ENCODE measurements at places on chromosomes 6 and 20.
A peak's percentile ranks its signal among the peaks of the same experiment; 100 is the strongest.

DNA sequence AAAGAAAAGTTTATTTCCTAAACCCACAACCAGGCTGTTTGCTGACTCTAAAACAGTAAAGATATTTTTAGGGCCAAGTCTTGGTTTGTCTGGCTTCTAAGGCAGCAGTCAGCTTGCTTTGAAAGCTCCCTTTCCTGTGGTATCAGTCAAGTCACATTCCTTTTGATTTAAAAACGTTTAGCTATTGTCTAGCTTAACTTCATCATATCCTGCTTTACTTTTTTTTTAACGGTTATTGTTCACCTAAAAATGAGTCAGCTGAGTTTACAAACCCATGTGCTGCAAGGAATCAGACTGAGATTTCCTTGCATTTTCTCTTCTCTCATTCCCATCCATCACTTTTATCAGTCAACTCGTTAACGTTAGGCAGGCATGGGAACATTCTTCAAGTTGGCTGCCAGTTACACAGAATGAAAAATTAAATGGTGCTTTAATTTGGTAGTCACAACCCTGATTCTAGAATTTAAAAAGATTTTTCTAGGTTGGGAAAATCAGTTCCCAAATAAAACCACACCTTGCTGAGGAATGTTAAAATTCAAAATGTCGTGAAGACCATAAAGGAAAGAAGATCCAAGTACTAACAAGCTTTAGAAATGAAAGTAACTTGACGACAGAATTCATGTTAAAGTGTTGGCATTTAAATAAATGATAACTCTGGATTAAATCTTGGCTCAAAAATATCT is 45.9 kb downstream of the ELOVL5 start:
- DNase-seq: peak; percentile 55

DNA sequence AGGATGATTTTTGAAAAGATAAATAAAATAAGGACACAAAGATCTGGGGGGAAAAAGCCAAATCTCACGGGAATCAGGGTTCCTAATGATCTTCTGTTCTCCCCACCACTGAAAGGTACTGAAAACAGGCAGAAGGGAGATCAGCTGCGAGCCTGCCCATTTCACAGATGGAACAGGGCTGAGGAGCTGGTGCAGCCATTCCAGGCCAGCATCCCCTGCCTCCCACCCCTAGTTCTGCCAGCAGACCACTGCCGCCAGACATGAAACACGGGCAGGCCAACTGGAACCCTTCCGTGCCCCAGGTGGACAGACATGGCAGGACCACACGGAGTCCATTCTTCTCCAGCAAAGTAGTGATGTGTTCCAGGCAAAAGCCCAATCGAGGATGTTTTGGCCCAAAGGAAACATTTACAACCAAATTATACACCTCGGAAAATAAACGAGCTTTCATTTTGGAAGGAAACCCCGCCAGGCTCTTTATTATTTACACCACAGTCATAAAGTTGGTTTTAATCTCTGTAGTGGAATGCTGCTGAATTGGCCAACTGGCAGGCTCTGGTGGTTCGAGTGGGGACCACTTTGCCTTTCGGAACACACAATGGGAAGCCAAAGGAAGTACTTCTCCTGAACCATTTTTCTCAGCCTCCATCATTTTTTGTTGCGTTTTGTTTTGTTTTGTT is 28.2 kb downstream of the ISM1 start:
- DNase-seq: no peak

GRCh38 chr6:34929241-34929978 is 40.4 kb downstream of the ANKS1A start:
- DNase-seq: no peak

- peak; percentile 46 for DNase-seq
Observed at GRCh38 chr6:157699777-157700636, 123.0 kb upstream of the SNX9 start.

DNA sequence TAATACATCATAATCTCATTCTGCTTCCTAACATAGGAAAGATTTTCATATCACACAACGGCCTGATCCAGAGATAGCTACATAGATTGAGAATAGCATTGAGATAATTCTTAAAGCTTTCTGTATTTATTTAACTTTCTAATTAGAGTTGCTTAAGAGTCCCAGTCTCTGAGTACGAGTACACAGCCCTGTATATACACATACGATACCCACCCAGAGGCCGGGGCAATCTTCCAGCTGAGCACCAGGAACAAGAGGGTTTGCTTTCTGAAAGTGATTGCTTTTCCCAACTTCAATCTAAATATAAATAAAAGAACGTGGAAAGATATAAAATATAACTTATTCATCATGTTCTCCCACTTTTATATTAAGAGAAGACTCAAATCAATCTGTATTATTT is 313.8 kb downstream of the COL12A1 start:
- DNase-seq: no peak

Measured in mesendoderm (in vitro differentiated cells).